Left kidney (tissue), 8 donors: ENCODE measurements at places on chromosomes 3 and 15. TPM values are rescaled to one million over a fixed set of nuclear protein-coding genes. Genes with fewer than 3 reads are reported as not detected.

Gene DNAJA4
- polyA plus RNA-seq: 37.6 TPM

Gene LHFPL4
- 0.05 TPM for polyA plus RNA-seq

Gene WNT5A
- 42.5 TPM for polyA plus RNA-seq

Gene CCK
- polyA plus RNA-seq: not detected

Gene SI
- not detected for polyA plus RNA-seq

Gene FAM107A
- 4.2 TPM for polyA plus RNA-seq

Gene SENP8
- polyA plus RNA-seq: 6.8 TPM

Gene ACTC1
- 1.0 TPM for polyA plus RNA-seq

Gene ADGRG7
- not detected for polyA plus RNA-seq

Gene TGM5
- not detected for polyA plus RNA-seq

Gene GOLGA8T
- polyA plus RNA-seq: 0.35 TPM
